ENCODE measurements at places on chromosomes 5 and 9.

- DNase-seq = no peak
Measured at GRCh38 chr5:149611326-149611725, 30.0 kb downstream of the ARHGEF37 start.

DNA sequence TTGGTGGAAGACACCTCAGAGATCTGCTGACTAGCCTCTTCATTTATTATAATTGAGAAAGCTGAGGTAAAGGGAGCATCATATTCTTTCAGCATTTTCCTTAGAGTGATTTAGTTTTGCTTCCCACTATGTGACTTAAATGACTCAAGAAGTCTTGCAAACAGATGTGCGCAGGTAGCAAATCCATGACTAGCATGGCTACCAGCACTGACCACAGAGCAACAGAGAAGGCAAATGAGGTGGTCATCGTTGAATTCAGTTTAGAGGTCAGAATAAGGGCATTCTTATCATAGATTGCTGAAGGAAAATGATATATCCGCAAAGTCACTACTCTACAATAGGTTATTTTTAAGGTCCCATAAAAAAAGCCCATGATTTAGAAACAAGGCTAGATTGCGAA lies 162.2 kb downstream of the PIK3R1 start:
- DNase-seq = no peak

- no peak for DNase-seq
Measured at GRCh38 chr5:74123929-74124328, 497.9 kb downstream of the ARHGEF28 start.

DNA sequence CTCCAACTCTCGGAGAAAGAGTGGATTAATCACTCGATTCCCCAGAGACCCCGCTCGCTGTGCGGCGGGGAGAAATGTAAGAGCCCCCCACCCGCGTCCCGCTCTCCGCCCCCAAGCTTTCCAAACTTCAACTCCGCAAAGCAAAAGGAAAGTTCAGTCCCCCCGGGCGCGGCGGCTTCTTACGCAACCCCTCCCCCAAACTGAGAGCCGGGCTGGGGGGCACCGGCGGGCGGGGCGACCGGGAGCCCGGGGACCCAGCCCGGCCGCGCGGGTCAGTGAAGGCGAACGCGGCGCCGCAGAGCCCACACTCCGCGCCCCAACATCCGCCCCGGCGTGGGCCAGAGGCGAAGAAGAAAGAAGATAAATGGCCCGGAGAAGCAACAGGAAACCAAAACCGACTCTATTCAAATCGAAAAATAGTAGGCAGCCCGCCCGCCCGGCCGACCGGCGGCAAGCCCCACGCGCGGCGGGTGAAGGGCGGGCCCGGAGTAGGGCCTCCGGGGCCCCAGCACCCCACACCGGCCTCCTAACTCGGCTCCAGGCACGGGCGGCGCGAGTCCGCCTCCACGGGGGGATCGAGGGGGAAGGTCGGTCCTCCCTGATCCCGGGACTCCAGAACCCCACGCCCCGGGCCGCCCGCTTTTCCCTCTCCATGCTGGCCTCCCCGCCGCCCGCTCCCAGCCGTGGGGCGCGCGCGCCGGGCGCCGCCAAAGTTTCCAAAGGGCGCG lies 720 bp downstream of the NOTCH1 start:
- peak; percentile 42 for DNase-seq

GRCh38 chr5:54445691-54446378 lies 9.7 kb upstream of the HSPB3 start:
- DNase-seq = no peak

GRCh38 chr9:20012232-20012631 lies 223.4 kb upstream of the SLC24A2 start:
- no peak for DNase-seq

DNA sequence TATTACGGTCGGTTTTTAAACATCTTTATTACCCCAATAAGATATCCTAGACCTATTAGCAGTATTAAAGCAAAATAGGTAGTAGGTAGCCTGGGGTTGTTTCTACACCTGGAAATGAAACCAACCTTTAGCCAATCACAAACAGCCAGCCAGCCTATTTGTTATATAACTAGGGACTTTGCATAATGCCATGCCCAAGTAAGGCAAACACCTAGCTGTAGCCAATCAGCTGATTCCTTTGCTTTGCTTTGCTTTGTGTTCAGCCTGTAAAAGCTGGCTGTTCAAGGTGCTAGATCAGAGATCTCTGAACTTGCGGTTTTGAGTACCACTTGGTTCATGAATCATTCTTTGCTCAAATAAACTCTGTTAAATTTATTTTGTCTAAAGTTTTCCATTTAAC lies 46.5 kb upstream of the SETD9 start:
- no peak for DNase-seq

DNA sequence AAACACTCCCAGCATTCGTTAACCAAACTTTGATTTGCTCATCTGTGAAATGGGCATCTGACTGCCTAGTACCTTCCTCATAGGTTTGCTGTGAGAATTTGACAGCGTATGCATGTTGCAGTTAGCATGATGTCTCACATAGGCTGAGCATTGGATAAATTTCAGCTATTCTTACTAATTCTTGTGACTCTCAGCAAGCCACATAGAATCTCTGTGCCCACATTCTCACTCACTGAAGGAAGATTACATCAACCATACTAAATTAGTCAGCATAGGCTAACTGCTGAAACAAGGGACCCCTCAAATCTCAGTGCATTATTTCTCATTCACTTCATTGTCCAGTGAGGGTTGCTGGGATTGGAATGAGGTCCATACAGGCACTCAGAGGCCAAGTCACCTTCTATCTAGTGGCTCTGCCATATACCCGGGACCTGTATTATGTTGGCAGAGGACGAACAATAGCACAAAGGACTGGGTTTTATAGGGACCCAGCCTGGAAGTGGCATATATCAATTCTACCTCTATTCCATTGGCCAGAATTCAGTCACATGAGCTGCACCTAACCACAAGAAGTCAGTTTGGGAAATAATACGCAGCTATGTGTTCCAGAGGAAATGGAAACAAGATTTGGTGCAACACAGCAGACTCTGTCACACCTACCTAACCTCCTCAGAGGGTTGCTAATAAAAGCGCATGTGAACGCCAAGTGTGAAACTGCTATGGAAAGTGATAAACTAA lies 4.2 kb upstream of the PTGER4 start:
- DNase-seq = no peak
